ENCODE measurements at places on chromosomes 3 and 15.

- DNase-seq: no peak
These were observed 11.3 kb upstream of the TMEM115 start for GRCh38 chr3:50370594-50370993.

DNA sequence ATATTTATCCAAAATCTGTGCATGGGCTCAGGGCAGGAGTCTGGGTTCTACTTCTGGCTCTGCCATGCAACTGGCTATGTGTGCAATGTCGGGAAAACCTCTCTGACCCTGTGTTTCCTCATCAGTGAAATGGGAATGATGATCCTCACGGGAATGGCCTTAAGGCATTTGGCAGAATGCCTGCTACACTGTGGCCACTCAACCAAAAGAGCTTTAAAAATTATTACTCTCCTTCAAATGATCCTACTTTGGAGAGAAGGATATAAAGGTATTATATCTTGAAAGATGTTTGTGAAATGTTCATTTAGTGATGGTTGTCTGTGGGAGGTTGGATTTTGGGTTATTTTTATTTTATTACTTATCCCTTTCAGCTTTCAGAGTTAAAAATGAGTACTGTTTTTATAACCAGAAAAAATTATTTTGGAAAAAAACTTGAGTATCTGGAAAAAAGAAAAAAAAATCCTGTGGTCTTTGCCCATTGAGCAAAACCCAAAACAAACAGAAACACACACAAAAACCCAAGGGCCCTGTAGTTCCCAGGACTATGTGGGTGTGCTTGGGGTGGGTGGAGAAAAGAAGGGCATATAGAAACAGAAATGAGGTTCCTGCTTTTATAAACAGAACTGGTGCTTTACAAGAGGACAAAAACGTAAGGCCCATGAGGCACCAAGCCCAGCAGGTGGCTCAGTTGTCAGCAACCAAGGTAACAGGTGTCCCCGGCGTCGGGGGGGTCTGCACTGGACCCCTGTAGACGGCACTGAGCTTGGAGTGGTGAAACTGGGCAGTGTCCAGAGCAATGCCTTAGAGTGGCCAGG, 22.0 kb downstream of the RGMA start:
- no peak for DNase-seq

DNA sequence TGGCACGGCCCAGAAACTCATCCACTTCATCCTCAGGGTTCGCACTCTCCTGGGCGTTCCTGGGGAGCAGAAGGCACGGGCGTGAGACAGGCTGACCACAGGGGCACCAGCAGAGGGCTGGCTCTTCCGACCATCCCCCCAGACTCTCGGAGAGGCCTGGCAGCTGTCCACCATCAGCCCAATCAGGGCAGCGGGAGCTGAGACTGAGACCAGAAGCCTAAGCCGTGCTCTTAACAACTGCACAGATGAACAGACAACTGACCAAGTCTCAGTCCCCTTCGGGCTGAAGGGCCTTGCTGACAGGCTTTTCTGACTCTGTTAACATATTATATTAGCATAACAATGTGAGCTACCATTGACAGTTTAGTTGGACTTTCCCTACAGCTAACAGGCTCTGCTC, 118.0 kb downstream of the SEC22A start:
- DNase-seq: no peak

DNA sequence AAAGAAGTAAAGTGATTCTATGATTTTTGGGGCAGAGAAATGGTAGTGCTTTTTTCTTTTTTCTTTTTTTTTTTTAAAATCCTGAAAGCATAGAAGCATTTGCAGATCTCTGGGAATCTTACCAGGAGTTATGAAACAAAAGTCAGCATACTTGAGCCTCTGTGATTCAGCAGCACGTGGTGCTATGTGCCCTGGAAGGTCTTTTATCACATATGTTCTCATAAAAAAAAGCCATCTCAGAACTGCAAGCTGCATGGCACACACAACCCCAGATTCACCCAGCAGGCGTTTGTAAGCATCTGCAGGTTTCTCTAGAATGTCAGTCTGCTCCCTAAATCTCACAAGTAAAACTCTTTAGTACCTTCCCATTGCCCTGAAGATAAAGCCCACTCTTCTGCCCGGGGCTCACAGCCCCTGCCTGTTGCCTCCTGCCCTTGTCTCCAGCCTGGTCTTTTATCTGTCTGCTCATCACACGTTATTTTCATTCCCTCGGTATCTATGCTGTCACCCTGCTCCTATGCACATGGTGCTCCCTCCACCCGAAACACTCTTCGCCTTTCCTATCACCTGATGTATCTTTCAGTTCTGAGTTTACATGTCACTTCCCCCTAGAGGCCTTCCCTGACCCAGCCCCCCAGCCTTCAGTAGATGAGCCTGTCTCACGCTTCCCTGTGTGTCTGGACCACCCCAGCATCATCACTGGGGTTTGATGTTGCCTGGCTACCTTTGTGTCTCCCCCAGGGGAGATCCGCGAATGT, 72.4 kb downstream of the CHDH start:
- DNase-seq: no peak

DNA sequence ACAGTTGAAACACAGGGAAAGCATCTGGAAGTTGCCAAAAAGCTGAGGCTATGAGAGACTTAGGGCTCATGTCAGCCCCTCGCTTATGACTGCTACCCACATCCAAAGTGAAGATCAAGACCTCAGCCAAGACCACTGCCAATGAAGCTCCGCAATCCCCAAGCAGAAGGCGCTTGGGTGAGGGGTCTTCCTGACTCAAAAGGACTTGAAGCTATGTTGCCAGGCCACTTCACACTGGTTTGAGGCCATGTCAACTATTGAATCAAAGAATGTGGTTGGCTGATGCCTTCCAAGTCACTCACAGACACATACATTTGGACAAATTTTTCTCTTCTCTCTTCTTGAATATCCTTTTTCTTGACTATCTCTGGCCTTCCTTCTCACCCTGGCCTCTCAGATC, 928 bp upstream of the CCR4 start:
- no peak for DNase-seq

GRCh38 chr3:96370637-96371036, 443.8 kb upstream of the EPHA6 start:
- no peak for DNase-seq

GRCh38 chr3:44894485-44894884, 20.1 kb downstream of the TGM4 start:
- no peak for DNase-seq

- no peak for DNase-seq
These were observed 624.8 kb downstream of the NTRK3 start for GRCh38 chr15:87631775-87632174.

GRCh38 chr15:45168286-45168685, 19.5 kb downstream of the SHF start:
- no peak for DNase-seq

DNA sequence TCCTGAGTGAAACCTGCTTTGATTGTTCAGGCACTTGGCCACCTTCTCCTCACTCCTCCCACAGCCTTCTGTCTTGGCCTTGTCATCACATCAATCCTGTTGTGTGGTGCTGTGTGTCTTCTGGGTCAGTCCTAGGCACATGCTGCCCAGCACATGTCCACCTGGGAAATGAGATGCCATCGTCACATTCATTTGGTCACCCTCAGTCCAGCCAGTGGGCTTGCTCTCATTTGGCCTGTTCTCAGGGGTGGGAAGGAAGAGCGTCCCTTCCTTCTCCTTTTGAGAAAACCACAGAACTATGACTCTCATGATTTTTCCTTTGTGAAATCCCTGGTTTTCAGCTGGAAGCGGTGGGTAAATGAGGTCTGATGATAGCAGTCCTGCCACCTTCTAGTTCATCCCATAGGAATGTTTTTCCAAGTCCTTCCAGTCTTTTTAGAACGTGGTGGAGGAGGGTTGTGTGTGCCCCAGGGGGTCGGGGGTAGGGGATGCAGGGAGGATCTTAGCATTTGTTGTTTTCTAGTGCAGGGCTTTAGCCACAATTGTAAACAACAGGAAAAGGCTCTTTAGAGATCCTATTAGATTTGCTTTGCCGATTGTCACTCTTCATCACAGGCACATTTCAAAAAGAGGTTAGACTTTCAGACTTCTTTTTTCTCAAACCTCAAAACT, 8.4 kb upstream of the PLA1A start:
- no peak for DNase-seq

GRCh38 chr3:134749802-134750553, 45.1 kb upstream of the EPHB1 start:
- DNase-seq: no peak

GRCh38 chr15:71054286-71054952, 60.9 kb upstream of the THSD4 start:
- no peak for DNase-seq

- DNase-seq: no peak
These were observed 11.5 kb downstream of the UBP1 start for GRCh38 chr3:33428734-33429133.

DNA sequence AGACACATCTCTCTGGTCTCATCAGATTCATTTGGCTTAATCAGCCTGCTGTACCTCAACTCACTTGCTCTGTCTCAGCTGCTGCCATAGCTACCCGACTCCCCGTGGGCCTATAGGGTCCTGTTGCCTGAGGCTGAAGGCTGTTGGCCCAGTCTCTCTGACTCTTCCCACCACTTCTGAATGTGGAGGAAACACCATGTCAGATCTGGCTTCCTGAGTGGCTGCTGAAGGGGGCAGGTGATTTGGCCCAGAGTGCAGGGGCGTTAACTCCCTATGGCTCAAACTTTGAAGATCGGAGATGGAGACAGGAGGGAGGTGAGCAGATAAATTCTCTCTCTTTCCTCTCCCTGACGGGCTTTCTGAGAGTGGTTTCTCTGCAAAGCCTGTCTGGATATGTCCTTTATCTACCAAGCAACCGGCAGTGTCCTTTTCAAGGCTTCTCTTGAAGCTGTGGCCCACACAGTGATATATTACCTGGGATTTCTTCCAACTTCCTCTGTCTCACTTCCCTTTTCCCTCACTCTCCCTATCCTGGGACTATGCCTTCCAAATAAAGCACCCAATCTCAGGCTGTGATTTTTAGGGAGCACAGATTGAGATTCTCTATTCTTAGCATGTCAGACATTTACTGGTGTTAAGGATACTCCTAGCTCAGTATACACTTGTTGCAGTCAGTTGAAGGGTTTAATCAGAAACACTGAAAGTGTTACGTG, 334.9 kb upstream of the TBC1D5 start:
- no peak for DNase-seq
